DMS 273 treated with DMSO at 0.1 percent for 48 hours (cell line): ENCODE measurements at places on chromosomes 6 and 20.

DNA sequence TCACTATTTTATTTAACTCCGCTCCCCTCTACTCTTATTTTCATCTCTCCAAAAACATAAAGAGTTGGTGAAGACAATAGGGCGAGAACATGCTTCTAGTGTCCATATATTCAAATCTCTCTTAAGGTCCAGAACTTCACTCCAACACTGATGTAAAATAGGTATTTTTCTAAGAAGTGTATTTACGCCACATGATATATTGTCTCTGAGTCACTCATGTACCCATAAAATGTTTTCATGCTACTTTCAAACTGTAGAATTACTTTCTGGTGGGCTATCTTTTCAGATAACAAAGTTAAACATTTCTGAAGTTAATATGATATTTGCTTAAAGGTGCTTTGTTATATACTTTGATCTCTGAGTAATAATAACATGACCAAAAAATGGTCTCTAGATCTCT, 124.1 kb upstream of the IFNGR1 start:
- DNase-seq: no peak

- DNase-seq: peak; percentile 99
Measured at GRCh38 chr20:33554914-33555420, 65.1 kb downstream of the CBFA2T2 start.

DNA sequence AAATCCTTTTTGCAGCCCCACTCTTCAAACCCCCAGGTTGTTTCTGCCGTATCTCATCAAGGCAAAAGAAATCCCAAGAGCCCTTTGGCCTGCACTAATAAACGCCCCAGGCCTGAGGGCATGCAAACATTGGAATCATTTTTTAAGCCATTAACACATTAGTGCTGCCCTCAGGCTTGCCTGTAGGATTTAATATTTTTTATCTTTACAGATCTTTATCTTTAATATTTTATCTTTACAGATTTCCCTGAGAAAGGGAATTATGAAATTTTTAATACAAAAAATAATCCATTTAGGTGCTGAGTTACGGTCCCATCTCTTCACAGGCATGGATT, 14.7 kb downstream of the GTPBP2 start:
- DNase-seq: no peak

- DNase-seq: no peak
Measured at GRCh38 chr20:7710440-7710839, 229.8 kb downstream of the HAO1 start.

GRCh38 chr6:76703786-76704185, 631.3 kb upstream of the IMPG1 start:
- DNase-seq: no peak

DNA sequence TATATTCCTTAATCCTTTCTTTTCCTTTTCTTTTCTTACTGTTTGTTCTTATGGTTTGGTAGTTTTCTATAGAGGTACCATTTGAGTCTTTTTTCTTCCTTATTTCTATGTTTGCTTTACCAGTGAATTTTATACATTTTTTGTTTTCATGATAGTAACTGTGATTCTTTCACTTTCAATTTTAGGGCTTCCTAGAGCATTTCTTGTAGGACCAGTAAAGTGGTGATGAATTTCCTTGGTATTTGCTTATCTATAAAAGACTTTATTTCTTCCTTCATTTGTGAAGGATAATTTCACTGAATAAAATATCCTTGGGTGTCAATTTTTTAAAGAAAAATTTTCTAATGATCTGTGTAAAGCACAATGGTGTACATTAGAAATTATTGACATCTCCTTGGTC, 637.4 kb downstream of the CD109 start:
- no peak for DNase-seq

DNA sequence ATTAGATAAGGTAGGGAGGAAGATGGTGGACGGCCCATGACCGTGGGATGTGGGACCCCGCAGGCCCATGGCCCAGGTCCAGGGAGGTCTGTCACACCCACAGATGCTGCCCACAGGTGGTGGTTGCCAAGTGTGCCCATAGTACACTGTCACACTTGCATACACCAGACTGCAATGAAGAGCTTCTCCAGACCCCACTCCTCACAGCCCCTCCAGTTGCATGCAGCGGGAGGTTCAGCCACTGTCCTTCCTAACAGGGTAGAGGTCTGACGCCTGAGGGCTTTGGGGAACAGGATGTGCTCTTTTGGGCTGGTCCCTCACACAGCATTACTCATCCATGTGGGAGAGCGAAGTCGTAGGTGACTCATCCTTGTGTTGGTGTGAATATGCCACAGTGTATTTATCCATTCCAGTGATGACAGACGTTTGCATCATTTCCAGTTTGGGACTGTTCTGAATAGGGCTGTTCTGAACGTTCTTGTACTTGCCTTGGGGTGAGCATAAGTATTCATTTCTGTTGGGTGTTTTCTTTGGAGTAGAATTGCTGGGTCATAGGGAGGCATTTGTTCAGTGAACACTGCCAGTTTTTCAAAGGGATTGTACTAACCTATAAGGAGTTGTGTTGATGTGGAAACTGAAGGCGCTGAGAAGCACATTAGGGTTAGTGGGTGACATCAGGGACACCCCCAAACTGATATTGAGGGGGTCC, 10.1 kb upstream of the PYGB start:
- peak; percentile 19 for DNase-seq

DNA sequence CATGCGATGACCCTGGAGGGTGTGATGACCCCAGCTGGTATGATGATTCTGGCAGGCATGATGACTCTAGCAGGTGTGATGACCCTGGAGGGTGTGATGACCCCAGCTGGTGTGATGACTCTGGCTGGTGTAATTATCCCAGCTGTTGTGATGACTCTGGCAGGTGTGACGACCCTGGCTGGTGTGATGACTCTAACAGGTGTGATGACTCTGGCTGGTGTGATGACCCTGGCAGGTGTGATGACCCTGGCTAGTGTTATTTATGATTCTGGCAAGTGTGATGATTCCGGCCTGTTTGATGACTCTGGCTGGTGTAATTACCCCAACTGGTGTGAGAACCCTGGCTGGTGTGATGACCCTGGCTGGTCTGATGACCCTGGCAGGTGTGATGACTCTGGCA, 427.2 kb downstream of the QKI start:
- no peak for DNase-seq

DNA sequence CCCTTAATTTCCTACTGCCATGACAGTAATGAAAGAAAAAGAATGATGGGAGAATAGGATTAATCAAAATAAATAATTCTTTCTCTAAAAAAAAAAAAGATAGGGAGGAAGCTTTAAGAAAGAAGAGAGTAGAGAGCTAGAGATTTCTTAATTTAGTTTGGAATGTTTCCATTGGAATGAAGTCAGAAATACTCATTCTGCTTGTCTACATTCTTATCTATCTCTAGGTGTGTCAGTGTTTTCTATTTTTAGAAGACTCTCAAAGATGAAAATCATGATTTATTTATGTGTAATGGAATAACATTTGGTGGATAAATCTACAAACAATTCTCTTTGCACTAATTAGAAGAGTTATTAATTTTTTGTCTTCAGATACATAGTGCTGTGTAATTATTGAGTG, 38.0 kb upstream of the HIVEP1 start:
- no peak for DNase-seq

GRCh38 chr6:31651602-31652191, 764 bp downstream of the BAG6 start:
- peak; percentile 65 for DNase-seq

GRCh38 chr20:44803383-44803941, 6.9 kb downstream of the RIMS4 start:
- no peak for DNase-seq

DNA sequence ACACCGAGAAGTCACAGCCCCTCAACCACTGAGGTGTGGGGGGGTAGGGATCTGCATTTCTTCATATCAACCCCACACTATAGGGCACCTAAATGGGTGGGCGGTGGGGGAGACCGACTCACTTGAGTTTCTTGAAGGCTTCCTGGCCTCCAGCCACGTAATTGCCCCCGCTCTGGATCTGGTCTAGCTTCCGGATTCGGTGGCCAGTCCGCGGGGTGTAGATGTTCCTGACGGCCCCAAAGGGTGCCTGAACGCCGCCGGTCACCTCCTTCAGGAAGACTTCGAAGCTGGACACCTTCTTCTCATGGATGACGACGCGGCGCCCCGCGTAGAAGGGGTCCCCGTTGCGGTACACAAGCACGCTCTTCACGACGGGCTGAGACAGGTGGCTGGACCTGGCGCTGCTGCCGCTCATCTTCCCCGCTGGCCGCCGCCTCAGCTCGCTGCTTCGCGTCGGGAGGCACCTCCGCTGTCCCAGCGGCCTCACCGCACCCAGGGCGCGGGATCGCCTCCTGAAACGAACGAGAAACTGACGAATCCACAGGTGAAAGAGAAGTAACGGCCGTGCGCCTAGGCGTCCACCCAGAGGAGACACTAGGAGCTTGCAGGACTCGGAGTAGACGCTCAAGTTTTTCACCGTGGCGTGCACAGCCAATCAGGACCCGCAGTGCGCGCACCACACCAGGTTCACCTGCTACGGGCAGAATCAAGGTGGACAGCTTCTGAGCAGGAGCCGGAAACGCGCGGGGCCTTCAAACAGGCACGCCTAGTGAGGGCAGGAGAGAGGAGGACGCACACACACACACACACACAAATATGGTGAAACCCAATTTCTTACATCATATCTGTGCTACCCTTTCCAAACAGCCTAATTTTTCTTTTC, at the start of gene DCDC2:
TSS of gene DCDC2 (minus strand) at position 724 of the 883 bp plus-strand sequence. CDS start at position 415, 309 bp downstream.
- DNase-seq: no peak

DNA sequence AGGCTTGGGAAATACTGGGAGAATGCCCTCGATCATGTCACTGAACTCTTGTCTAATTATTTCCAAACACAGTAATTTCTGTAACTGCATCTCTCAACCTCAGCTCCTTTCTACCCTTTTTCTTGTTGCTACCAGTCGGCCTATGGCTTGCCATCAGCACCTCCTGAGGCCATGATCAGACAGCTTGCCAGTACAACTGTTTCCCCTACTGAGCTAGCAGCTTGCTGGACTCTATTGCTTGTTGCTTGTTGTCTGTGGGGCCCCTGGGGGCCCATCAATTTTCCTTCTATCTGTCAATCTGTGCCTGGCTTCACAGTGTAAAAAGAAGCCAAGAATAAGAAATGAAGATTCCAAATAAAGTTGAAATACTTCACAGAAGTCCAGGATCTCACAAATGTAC, 123.9 kb downstream of the OPN5 start:
- no peak for DNase-seq

DNA sequence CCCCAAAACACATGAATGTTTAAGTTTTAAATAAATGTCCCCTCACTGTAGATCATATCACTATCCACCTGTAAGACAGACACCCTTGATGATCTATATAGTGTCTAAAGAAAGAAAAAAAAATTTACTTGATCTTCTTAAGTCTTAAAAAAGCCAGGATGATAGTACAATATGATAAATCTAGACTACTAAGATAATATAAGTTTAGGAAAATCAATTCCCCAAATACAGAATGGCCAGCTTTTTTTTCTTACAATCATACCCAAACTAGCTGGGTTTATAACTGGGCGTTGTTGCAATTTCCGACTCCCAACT, 14.4 kb downstream of the ZNF217 start:
- DNase-seq: no peak

GRCh38 chr6:23031986-23032385, 462.6 kb downstream of the HDGFL1 start:
- no peak for DNase-seq

DNA sequence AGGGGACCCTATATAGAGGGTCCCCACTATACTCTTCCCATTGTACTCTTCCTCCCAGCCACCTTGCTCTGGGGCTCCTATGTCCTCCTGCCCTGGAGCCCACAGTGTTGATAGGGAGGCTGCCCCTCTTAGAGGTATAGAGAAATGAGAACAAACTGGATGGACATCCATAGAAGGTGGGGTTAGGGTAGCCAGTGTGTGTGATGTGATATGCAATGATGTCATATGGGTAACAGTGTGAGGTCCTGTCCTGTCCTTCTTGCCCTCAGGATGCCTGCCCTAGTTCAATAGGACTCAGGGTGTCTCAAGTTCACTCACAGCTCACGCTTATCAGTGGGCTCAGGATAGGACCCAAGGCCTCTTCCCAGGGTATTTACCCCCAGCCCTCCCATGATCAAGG, 435 bp downstream of the PTCRA start:
- no peak for DNase-seq

DNA sequence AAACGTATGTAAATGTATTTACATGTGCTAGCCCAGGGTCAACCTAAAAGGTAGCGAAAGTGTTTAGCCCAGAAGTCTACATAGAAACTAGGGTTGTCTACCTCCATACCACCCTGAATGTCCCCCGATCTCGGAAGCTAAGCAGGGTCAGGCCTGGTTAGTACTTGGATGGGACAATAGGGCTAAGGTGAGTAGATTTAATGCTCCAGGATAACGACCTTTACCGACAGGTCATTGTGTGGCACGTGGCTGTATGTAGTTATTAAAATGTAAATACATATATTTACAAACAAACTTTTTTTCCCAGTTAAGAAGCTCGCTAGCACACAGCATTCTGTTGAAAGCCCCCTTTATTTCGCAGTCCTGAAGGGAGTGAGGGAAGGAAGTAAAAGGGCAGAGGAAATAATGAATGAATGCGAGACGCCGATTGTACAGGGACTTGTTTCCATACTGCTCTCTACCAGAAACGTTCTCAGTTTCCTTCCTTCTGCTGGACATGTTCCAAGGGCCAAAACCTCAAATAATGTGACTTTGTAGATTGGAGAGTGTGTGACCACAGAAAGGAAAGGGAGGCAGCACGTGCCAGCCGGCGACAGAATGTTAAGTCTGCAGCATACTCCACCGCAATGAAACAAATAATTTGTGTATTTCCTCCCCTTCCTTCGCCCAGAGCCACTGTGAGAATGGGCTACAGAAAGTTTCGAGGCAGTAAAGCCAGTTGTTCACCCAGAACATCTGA, 612 bp downstream of the ADAT2 start:
- no peak for DNase-seq

- no peak for DNase-seq
Measured at GRCh38 chr6:67606906-67607828, 1027.9 kb upstream of the ADGRB3 start.

- DNase-seq: no peak
Measured at GRCh38 chr20:12287575-12287974, 369.9 kb downstream of the BTBD3 start.

GRCh38 chr20:36274181-36274841, 31.8 kb upstream of the DLGAP4 start:
- no peak for DNase-seq

- no peak for DNase-seq
Measured at GRCh38 chr6:122736616-122737015, 42.9 kb upstream of the FABP7 start.

DNA sequence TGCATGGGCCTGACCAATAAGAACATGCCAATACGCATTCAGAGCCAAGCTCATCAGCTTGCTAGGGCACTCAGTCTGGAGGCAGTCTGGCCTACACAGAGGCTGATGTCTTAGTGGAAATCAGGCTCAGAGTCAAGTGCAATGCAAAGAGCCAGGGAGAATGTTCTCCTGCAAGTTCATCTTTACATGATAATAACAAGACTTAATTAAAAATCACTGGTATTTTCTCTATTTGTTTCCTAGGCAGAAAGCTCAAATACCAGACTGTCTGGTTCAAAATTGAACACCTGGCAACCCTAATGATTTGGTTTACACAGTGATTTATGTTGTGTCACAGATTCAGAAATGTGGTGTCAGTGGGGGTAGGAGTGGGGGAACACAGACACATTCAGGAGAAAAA, 689.3 kb upstream of the FLRT3 start:
- no peak for DNase-seq
